ENCODE measurements at places on chromosomes 7 and 10.

DNA sequence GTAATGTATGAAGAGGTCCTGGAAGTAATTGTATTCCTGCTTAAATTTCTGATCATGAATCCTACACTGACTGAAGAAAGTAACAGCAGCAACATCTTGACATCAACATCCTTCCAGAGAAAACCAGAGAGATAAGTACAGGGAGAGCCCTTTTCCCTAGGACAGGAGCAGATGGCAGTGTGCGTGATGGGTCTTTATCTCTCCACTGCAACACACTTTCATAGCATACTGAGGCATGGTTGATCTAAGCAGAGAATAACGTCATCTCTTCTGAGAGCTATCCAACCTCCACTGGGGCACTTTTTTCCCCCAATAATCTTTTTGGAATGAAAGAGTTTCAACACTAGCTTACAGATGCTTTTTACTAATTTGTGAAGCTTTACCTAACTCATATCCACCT, 342 bp downstream of the OR2A25 start:
- DNase-seq = no peak

DNA sequence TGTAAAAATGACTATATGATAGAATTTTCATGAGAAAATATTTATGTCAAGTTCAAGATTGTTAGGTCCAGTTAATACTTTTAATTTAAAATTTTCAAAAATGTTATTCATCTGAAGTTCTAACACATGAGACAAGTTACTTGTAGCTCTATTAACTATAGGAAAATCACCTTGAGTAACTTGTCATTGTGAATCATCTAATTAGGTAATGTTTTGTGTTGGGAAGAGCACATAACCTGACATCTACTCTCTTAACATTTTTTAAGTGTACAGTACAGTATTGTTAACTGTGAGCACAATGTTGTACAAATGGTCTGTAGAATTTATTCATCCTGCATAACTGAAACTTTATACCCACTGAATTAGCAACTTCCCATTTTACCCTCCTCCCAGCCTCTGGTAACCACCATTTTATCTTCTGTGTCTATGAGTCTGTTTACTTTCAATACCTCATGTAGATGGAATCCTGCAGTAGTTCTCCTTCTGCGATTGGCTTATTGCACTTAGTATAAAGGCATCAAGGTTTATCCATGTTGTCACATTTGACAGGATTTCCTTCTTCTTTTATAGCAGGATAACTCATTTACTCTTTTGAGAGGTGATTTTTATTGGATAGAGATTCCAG, 54.6 kb downstream of the ARL4A start:
- no peak for DNase-seq

DNA sequence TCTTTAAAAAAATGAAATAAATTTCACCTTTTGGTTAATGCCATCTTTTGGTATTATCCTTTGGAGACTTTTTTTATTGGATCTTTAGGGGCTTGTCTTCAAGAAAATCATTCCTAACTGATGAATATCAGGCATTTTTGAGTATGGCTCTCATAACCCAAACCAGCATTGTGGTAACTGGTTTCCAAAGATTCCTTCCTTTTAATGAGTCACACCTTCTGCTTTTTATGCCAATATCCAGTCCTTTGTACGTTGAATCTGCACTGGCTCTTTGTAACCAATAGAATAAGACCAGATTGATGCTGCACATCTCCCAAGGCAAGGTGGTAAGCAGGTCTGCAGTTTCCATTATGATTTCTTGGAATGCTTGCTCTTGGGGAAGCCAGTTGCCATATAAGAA, 89.1 kb downstream of the GPR158 start:
- DNase-seq = no peak

DNA sequence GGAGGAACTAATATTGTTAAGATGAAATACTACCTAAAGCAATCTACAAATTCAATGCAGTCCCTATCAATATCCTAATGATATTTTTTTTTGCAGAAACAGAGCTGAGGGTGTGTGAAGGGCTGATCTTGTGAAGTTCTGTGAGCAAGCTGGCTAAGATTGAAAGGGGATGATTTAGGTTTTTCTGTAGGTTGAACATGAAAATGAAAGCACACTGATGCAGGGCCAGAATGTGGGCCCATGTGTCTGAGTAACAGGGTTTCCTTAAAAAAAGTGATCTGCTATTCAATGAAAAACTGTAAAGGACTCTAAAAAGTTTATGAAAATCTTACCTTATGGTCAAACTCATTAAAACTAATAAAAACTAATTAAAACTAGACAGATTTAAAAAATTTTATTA, 47.4 kb downstream of the GRB10 start:
- no peak for DNase-seq

DNA sequence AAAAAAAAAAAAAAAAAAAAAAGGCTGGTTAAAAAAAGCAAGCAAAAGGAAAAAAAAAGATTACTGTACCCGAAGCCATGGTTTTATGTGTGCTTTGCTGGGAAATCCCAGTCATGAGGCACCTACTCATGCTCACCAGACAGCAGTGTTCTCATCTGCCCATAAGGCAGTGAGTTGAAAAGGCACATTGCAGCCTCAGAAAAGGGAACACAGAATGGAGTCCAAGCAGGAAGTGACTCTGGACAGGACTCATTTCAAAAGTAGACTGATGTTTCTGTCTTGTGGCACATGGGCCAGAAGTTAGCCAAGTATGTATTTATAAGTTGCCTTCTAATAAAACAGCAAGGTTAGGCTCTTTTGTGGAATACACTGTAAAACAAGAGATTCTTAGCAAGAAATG, 40.2 kb downstream of the PDSS1 start:
- no peak for DNase-seq

Data from activated CD4-positive, alpha-beta T cell treated with anti-CD3 and anti-CD28 coated beads for 24 hours (primary cell).